ENCODE measurements at places on chromosomes 3 and 15. TPM values are rescaled to one million over a fixed set of nuclear protein-coding genes. Genes with fewer than 3 reads are reported as not detected.

Gene AGBL1
- 1.1 TPM for total RNA-seq

Gene LEKR1
- total RNA-seq: 0.77 TPM

Gene INSYN1
- total RNA-seq: 30.2 TPM

Gene ANKRD34C
- not detected for total RNA-seq

Gene GABRR3
- total RNA-seq: not detected

Gene EFHB
- total RNA-seq: not detected

Gene HIGD2B
- total RNA-seq: 0.67 TPM

Gene DUOXA2
- not detected for total RNA-seq

Gene DNAH1
- 5.1 TPM for total RNA-seq

Gene MON1A
- 17.0 TPM for total RNA-seq

Gene STAC
- 0.33 TPM for total RNA-seq

Gene ADAMTSL3
- total RNA-seq: under 0.01 TPM

Gene A4GNT
- not detected for total RNA-seq

Gene ARIH2
- 62.3 TPM for total RNA-seq

Gene VEPH1
- 259 TPM for total RNA-seq

Gene TAGLN3
- total RNA-seq: 0.31 TPM

Gene CCR3
- total RNA-seq: not detected

Gene ANKUB1
- not detected for total RNA-seq

Gene CAV3
- total RNA-seq: not detected

Gene CP
- 0.46 TPM for total RNA-seq

Gene CHRFAM7A
- total RNA-seq: 0.15 TPM

Measured in melanocyte of skin (primary cell).